T-helper 22 cell (primary cell): ENCODE measurements at places on chromosomes 3 and 15.

DNA sequence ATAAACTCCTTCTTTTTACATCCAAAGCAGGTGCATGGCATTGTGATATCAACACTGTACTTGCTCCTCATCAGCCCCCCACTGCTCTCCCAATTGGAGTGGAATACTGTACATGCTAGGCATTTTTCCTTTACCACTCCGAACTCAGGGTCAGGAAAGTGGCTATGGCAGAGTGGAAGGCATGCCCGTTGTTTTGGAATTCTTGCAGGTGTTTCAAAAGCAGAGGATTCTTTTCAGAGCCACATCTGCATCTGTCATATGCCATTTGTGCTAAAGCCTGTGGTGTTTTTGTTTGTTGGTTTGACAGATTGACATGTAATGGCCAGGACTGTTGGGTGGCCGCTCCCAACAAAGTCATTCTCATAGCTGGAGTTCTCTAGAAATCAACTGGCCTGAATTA lies 41.7 kb downstream of the SOX2 start:
- no peak for DNase-seq

DNA sequence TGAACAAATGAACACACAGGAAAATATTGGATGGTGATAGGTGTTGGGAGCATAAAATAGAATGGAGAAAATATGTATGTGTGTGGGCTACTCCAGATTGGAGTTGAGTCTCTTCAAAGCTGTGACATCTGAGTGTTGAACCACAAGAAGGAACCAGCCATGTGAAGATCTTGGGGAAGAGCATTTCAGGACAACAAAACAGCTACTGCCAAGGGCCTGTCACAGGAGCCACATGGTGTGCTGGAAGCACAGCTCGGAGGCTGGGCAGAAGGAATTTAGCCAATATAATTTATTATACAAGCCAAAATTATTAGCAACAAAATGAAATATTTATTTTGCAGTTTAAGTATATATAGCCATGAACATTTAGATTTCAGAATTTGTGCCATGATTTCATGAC lies 108.3 kb upstream of the FGF7 start:
- DNase-seq: no peak

GRCh38 chr15:35690698-35691116 lies 144.7 kb upstream of the DPH6 start:
- DNase-seq: no peak

GRCh38 chr3:128548426-128549282 lies 55.7 kb upstream of the GATA2 start:
- DNase-seq: no peak

GRCh38 chr15:34837246-34838016 lies 42.1 kb upstream of the ACTC1 start:
- DNase-seq: no peak

DNA sequence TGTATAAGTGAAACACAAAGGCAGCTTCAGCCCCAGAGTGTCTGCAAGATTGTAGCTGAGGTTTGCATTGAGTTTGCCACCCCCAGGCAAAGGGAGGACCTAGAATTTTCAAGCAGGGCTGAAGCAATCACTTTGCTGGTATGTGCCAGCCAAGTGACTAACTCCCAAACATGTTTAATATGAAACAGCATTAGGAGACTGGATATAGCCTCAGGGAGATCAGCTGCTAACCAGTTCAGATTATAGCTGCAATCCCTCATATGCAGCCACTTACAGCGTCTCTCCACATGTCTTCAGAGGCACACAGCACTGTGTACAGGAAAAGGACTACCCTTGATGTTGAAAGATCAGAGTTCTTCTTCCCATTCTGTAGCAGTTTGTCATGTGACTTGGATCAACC lies 38.4 kb upstream of the PPP2R3A start:
- no peak for DNase-seq

DNA sequence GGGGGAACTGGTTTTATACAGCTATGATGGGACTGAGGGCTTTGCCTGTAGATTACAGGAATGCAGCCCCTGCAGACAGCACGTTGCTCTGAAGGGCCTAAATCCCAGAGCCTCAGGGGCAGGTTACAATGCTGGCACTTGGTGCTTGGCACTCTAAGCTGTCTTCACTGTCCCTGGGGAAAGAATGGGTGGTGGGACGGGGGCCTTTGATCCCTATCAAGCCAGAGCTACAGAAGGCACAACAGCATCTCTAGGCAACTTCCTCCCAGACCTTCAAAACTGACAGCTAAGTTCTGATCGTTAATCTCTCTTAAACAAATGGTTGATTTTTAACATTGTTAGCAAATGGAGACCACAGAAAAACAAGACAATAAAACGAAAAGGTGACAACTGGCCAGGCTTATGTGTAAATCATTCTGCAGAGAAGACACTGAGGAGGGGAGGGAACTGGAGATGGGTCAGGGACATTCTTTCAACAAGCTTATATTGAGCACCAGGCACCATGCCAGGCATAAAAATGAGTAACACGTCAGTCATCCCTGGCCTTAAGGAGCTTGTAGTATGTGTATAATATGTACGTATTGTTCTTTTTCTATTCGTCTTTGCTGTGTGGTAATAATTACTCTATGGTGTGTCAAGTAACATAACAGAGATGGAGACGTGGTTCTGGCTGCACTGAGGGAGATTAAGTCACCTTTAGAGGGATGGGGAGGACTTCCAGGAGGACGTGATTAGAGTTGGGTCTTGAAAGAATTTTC lies 49.1 kb downstream of the CA12 start:
- no peak for DNase-seq

DNA sequence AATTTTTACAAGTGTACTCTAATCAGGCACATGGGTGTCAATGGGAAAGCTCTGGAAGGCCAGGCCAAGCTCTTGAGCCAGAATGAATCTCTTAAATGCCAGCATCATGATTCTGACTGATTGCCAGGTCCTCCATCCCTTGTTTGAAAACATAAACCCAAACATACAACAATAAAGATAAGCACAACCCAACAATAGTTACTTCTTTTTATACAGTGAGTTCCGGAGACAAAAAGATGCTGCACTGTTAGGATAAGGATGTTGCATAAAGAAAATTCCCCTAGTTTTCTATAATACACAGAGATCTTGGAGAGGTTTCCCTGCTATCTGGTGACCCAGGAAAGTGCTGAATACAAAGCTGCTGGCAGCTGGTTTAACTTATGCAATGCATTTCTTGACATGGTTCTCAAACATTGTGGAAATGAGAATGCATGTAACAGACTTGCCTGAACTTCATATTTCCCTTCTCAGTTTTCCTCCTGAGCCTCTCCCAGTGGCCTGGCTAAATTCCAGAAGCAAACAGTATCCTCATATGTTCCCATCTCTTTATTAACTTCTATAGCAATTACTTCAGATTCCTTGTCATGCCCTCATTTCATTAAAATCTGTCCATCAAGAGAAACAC lies 180.1 kb upstream of the PRICKLE2 start:
- no peak for DNase-seq

- no peak for DNase-seq
These were observed 453.0 kb downstream of the DIPK2A start for GRCh38 chr3:144424606-144425005.

- no peak for DNase-seq
These were observed 388.3 kb downstream of the MFSD1 start for GRCh38 chr3:159189994-159190669.

- no peak for DNase-seq
These were observed 41.4 kb downstream of the EOMES start for GRCh38 chr3:27680517-27681246.

DNA sequence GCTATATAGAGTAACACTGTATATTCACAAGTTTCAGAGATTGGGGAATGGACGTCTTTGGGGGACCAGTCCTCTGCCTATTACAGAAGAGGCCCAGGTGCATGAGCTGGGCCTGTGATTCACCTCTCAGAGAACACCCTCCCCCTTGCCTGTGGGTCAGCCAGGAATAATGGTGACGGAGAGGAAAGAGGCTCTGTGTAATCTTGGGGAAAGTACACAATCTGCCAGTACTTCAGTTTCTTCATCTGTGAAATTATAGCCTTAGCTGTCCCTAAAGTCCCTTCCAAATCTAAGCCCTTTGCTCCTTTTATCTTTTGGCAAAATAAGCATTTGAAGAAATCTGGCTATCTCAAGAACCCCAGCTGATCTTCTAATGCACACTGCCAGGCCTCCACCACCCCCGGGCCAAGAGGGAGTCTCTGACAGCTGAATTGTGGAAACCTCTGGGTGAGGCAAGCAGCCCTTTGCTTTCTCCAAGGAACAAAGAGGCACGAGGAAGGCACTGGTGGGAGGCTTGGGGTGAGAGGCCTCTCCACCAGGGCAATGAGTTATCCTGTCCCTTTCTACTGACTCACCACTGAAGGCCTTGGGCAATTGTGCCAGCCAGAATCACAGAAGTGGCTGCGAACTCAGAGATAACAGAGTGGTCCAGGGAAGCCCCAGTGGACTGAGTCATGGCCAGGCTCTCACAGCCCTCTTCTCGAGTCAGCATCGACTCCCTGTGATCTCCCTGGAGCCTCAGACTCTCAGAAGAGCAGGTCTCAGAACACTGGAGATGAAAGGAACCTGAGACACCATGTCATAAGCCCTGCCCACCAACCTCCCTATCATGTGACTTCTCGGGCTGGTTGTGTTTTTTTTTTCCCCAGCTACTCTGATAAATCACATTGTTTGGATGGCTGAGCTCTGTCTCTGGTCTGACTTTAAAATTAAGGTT lies 31.8 kb downstream of the CCNL1 start:
- peak; percentile 75 for DNase-seq

GRCh38 chr3:362681-363338 lies 166.2 kb downstream of the CHL1 start:
- no peak for DNase-seq

- no peak for DNase-seq
These were observed 341.7 kb upstream of the ROBO2 start for GRCh38 chr3:76698136-76698706.

GRCh38 chr3:102140116-102140515 lies 290.8 kb downstream of the NFKBIZ start:
- DNase-seq: no peak

- DNase-seq: no peak
These were observed 83.4 kb downstream of the EBLN2 start for GRCh38 chr3:73144828-73145227.

GRCh38 chr3:55804170-55805095 lies 317.3 kb upstream of the WNT5A start:
- DNase-seq: no peak

DNA sequence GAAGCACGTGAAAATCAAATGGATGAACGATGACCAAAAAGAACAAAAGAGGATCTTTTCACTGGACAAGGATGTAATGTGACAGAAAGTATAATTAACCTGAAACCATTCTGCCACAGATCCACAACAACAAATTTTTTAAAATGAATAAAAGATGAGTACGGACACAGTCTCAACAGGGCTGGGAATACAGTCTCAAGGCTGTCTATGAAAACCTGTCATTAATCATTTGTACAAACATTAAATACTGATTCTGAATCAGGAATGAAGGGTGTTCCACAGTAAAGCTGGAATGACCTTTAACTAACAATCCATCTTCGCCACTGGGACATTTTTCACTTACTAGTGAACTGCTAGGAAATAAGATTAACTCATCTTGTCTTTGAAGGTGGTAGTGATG lies 506.9 kb upstream of the ADAMTS9 start:
- DNase-seq: no peak

DNA sequence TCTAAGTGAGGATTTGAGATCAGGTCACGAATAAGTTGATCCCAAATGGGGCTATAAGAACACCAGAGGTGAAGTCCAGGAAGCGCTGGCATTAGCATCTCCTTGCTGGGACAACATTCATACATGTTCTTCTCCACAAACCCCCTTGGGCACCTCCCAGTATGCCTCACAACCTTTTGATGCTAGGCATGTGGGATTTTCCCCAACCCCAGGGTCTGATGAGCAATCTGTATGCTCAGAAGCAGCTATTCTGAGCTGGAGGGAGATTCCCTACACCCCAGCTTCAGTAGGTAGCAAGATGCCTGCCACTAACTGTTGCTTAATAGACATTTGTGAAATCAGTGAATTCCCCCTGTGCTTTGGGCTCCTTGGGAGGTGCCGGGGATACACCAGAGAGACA lies 32.2 kb downstream of the SLC6A11 start:
- DNase-seq: no peak

DNA sequence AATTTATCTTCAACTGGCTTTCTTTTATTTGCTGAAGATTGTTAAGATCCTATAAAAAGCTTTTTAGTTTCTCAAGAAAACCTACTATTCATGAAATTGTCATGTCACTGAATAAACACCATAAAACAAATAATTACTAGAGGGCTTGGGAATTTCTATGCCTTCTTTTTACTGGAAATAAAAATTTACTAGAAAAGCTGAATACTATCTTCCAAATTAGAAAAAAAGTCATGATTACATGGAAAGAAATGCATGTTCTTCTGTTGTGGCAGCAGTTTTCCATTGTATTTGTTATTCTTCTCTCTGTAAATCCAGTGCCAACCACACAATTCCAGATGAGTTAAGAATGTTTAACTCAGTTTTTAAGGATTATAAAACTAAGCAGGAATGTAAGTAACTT lies 153.8 kb downstream of the RAP2B start:
- no peak for DNase-seq

- no peak for DNase-seq
These were observed 124.2 kb upstream of the AADACL2 start for GRCh38 chr3:151609491-151609890.

DNA sequence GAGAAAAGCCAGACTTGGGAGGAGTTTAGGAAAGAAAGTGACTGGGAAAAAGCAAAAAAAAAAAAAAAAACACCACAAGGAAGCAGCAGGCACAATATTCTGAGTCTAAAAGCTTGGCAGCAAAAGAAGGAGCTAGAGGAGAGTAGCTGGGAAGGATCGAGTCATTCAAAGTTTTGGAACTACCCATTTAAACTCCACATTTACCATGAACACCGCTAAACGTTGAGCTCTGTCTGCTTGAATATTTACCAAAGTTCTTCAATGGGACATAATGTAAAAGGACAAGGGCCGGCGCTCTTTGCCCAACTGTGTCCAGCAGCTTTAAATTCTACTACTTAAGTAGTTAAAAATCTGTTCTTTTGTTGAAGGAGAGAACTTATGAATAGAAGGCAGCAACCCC lies 481.9 kb downstream of the FOXP1 start:
- no peak for DNase-seq

DNA sequence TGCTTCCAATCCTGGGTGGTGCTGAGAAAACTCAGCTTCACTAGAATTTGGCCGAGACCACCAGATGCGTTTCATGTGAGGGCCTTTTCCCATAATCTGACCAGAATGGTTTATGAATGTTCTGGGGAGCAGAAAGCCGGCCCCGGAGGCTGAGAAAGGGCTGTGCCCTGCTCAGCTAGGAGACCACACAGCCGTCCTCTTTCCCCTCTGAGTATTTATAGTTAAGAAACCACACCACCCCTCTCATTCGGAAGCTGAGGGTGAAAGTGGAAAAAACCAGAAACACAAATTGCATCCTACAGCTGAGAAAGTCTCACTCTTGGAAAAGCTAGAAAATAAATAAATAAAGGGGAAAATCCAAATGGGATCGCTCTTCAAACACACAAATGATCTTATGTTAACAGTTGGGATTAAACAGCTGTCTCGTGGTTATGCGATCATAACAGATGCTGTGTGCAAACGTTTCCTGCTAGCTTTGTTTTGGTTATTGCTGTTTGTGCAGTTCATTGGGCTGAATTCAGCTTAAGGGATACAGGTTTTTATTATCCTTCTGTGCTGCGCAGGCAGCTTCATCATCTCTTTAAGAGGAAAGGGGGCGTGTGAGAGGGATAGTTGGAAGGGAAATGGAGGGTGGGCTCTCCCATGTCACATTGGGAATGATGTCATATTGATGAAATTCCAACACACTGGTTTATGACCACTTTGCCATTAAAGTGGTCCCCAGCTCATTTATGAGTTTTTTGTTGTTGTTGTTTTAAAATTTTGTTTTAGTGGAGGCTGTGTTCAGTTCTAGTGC lies 1026.2 kb upstream of the NR2F2 start:
- DNase-seq: no peak
